Caco-2 (cell line): ENCODE measurements at places on chromosomes 4 and X. TPM values are rescaled to one million over a fixed set of nuclear protein-coding genes. Genes with fewer than 3 reads are reported as not detected.

GRCh38 chr4:116561768-116562167 lies 523.6 kb downstream of the TRAM1L1 start:
- no peak for DNase-seq

- DNase-seq, result no peak
Observed at GRCh38 chr4:116215622-116216021, 869.8 kb downstream of the TRAM1L1 start.

The MAGEC1 gene
- total RNA-seq, result not detected in 2 replicates

- DNase-seq, result no peak
Observed at GRCh38 chr4:152577708-152578396, 42.0 kb upstream of the FBXW7 start.

The SLC6A14 gene
- 0.12 TPM in 1 of 2 replicates, not detected in the other for total RNA-seq

The PTTG2 gene
- total RNA-seq, result not detected in 2 replicates

The FGF13 gene
- total RNA-seq, result 7.1 and 8.5 TPM in 2 replicates

The GLOD5 gene
- not detected in 2 replicates for total RNA-seq

DNA sequence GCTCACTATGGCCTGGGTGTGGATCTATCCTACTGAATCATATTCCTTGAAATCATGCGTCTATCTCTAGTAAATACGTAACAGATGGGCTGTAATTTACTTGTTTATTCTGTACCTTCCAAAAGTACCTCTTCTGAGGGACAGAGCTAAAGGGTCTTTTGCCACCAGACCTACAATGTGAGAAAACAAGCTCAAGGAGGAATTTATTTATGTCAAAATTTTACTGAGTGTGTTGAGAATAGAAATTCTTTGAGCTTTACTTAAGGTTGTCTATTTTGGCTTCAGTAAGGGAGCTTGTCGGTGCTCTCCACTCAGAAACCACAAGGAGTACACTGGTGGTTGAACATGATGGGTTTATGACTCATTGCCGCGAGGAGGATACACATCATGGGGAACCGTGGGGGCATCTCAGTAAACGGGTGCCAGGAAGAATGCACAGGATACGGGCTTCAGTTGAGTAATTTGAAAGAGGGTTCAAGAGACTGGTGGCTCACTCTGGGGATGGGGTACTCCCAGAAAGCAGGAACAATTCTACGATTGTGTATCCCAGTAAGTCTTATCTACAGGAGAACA lies 3.0 kb downstream of the ANK2 start:
- DNase-seq, result no peak

DNA sequence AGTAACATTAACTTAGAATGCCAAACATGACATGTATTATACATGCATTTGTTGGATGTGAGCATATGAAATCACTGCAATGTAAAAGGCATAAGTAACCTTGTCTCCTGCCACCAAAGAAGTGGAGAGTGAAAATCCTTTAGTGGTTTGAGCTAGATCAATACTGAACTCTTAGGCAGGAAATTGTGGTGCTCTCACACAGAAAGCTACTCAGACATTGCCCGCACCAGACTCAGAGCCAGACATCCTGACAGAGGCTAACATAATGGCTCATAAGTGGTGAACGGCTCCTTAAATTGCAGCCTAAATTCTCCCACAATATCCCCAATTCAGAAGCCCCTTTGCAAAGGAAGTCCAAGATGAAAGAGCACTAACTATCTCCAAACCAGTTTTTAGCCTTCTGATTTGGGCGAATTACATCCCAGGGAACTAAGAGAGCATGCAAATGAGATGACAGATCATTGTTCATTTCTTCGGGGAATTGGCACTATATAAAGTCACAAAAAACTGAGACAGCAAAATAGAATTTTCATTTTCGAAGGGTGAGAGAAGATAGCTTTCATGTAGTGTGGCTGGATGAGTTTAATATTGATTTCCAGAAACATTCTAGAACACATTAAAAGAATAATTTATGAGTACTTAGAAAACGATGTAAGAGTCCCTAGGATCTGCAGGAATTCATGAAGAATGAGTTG lies 233.6 kb upstream of the RPS6KA3 start:
- DNase-seq, result no peak

DNA sequence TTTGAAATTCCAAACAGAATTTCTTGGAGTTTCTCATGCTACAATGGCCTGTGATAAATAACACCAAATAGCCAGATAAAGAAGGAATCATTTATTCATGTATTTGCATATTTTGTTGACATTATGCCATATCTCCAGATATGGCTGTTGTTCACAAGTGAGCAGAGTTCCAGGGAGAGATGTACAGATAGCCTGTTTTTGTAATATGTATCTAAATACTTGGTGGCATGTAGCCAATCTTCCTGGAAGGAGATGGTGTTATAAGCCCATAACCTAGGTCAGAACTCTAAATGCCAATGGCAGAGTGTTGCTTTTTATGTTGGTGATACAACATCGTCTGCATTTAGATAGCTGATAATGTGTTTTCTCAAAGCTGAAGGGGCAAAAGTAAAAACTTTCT lies 292.2 kb downstream of the FBXO8 start:
- DNase-seq, result no peak

GRCh38 chr4:142544594-142544993 lies 301.5 kb downstream of the INPP4B start:
- no peak for DNase-seq

The UGDH gene
- 139 and 140 TPM in 2 replicates for total RNA-seq

The ASB5 gene
- not detected in 2 replicates for total RNA-seq

GRCh38 chr4:131613086-131613823 lies 1535.8 kb upstream of the PCDH10 start:
- DNase-seq, result no peak

DNA sequence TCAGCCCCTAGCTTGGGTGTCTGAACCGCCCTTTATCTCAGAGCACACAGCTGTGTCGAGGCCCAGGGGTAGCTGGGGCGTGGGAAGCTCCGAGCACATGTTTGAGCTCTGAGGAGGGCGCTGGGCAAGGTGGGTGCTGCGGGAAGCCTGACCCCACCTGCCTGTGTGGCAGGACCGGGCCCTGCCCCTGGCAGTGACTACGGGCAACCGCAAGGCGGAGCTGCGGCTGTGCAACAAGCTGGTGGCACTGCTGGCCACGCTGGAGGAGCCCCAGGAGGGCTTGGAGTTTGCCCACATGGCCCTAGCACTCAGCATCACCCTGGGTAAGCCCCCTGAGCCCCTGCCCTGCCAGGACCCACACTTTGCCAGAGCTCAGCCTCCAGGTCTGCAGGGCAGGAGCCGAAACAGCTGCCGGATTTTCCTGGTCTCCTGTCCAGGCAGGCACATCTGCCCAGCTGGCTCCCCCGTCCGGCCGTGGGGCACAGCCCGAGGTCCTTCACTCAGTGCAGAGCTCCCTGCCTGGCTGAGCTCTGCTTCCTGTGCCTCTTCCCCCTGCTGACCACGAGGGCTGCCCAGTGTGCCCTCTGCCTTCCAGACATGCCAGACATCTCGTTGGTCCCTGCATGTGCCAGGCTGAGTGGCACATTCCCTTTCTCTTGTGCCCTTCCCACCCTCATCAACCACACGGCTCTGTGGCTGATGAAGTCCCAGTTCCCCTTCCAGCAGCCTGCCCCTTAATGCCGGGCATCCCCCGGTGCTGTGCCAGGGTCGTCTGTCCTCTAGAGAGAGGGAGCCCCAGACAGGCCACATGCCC lies 33.2 kb upstream of the HTRA3 start:
- DNase-seq, result no peak

- no peak for DNase-seq
Observed at GRCh38 chr4:15314974-15315373, 112.9 kb upstream of the C1QTNF7 start.

DNA sequence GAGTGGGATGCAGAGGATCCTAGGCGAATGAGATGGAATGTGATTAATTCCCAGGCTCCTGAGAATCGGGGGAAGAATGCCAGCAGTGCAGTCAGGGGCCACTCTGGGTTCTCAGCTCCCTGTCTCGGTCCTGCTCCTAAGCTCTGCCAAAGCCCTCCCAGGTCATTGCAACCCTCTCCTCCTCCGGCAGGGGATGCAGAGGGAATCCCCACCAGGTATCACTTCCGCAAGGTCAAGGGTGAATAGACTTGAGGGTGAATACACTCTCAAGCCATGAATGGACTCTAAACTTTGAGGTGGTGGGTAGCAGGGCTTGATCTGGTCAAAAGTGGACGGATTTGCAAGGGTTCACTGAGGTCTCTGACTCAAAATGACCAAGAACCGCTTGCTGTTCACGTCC lies 139.3 kb upstream of the MXRA5 start:
- no peak for DNase-seq

DNA sequence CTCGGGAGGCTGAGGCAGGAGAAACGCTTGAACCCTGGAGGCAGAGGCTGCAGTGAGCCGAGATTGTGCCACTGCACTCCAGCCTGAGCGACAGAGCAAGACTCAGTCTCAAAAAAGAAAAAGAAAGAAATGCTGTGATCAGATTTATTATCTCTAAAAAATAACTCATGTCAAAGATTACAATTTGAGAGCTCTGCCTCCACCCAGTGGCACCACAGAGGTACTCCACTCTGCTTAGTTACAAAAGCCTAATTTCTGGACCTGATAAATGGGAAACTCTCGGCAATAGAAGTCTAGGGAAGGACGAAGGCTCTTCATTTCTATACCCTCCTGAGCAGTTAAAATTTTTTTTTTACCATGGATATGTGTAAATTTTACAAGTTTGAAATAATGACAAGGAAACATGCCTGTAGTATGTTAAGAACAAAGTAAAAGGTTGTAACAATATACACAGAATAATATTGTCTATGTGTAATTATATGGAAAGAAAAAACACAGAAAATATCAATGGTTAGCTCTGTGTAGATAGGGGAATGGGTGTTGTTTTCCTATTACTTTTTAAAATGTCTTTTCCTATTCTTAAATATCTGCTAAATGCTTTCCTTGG lies 149.8 kb downstream of the STIM2 start:
- DNase-seq, result peak; percentile 55

GRCh38 chrX:43005561-43005960 lies 227.6 kb upstream of the PPP1R2C start:
- DNase-seq, result no peak

DNA sequence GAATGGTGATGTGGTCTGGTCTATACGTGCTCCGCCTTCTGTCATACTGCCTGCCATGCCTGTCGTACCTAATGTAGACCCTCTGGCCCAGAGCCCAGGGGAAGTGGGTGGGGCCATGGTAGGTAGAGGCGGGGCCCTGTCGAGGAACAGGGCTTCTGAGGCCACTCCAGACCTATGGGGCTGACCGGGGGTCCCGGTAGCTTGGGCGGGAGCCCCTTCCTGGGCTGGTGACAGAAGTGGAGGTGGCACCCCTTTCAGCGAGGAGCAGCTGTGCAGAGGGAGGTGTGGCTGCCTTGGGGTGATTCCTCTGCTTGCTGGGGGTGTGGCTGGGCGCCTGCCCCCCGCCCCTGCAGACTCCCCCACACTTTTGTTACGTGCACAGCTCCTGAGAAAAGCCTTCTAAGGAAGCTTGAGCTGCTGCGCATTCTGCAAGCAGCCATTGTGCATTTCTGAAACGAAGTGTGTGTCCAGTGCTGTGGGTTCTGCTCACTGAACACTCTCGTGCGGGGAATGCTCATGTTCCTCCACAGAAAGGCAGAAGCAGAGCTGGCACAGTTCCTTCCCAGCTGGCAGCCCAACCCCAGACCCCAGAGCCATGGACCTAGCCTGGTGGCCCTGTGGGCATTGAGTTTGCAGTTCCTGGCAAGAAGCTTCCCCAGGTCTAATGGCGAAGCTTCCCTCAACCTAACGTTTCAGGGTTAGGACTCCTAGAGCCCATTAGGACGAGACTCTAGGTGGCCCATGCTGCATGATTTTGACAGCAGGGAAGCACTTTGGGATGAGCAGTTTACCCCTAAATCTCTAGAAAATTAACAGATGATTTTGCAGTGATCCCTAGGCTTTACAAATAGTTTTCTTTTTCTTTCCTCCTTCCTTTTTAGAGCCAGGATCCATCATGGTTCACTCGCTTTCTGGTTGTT lies 72.7 kb upstream of the HGFAC start:
- DNase-seq, result no peak

DNA sequence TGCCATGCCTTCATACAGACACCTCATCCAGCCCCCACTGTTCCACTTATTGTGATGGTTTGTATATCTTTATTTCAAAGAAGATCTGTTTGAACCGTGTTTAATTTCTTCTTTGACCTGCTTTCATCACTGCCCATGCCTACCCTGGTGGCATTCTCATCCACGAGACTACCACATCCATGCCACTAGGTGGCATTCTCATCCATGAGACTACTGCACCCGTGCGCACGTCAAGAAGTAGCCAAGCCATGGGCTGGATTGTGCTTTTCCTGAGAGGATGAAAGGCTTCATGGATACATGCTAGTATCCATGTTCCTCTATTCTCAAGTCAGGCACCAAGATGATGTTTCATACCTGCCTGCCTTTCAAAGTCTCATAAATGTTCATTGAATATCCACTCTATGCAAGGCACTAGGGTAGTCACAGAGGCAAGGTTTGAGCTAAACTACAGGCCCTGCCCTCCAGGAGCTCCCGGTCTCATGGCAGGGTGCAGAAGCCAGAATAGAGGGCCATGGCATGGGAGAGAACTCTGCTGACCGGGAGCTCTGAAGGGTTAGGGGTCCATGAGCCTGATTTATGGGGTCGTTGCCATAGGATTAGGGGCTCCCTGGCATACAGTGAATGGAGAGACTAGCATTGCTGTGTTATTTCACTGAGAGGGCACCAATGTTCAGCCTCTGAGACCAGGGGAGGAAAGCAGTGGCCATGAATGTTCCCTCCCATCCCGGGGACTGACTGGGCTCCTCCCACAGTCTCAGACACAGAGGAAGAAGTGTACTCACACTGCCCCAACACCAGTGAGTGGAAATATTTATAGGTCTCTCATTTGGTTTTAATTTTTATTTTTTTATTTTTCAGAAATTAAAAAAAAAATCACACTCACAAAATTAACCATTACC lies 24.8 kb upstream of the EOLA2 start:
- DNase-seq, result peak; percentile 38

GRCh38 chr4:73917081-73917501 lies 47.9 kb downstream of the CXCL1 start:
- no peak for DNase-seq

The ETDA gene
- not detected in 2 replicates for total RNA-seq

- DNase-seq, result no peak
Observed at GRCh38 chr4:151604238-151604637, 156.6 kb downstream of the GATB start.

DNA sequence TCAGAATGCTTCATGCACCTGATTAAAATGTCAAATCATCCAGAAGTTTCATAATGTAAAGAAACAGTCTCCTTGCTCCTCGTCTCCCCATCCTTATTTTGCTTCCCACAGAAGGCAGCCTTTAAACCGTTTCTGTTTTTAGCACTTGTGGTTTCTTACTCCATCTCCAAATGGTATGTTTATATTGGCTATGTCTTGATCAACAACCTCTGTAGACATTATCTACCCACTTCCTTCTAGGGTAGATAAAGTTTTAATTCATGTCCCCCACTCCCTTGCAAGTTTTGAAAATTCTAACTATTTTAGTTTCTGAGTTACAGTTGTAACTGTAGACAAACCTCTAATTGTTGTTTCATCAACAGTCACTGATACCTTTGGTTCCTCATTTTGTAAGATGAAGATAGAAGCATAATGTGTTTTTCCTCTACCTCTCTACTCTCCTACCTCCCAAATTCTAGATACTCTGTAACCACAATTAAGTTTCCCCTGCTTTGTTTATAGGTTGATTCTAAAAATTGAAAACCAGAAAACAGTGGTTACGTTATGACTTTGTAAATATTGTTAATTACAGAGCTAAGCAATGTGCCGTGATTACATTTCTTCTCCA lies 291.7 kb upstream of the GATB start:
- no peak for DNase-seq

GRCh38 chrX:121581885-121582284 lies 534.5 kb downstream of the GLUD2 start:
- DNase-seq, result no peak
